ENCODE measurements at places on chromosomes 3 and 15. TPM values are rescaled to one million over a fixed set of nuclear protein-coding genes. Genes with fewer than 3 reads are reported as not detected.

Gene IGF1R
- 40.3 TPM for total RNA-seq

Gene STAC
- not detected for total RNA-seq

DNA sequence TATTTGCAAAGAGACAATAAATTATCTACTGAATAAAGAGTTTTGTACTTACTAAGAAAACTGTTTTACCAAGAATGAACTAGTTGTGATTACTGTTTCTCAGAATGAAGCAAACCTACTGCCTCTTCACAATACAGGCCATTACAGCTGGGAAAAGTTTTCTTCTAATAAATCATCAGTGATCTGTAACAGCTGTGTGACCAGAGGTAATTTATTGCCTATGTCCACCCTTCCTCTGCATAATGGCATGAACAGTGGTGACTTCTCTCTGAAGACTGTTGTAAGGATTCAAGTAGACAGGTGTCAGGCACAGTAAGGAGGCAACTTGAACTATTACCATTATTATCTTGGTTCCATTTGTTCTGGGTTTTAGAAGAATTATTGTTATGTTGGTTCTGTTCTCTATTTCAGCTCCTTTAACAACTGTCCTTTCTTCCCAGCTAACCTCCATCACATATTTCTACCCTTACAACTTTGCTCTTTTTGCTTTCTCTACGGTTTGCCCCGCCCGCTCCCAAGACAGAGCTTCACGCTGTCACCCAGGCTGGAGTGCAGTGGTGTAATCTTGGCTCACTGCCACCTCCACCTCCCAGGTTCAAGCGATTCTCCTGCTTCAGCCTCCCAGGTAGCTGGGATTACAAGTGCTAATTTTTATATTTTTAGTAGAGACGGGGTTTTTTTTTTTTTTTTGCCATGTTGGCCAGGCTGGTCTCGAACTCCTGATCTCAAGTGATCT lies 51.5 kb downstream of the PRKAR2A start:
- no peak for DNase-seq

DNA sequence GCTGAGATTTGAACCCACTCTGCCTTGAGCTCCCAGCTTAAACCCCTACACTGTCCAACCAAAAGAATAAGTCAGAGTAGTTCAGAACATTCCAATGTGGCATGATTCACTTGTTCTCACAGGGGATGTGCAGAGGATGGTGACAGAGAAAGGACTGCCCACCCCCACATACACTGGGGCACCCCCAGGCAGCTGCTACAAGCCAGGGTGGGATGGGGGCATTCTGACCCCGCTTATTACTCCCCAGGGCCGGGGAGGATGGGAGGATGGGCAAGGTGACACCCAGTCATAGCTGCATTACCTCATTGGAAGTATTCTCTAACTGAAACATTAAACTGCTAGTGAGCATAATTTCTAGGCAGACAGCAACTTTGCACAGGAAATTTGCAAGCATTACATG lies 126.0 kb upstream of the PRR20G start:
- no peak for DNase-seq

GRCh38 chr3:123723522-123724168 lies 138.8 kb upstream of the HACD2 start:
- no peak for DNase-seq

GRCh38 chr3:122169911-122170310 lies 13.6 kb upstream of the CASR start:
- DNase-seq, result no peak

DNA sequence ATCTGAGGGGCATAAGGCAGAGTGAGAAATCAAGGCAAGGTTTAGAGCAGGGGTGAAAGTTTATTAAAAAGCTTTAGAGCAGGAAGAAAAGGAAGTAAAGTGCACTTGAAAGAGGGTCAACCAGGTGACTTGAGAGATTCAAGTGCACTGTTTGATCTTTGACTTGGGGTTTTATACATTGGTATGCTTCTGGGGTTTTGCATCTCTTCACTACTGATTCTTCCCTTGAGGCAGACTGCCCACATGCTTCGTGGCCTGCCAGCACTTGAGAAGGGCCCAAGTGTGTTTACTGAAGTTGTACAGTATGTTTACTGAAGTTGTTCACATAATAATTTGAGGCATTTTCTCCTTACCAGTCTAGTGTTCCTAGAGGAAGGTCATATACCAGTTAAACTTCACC lies 367.0 kb upstream of the UBE2E2 start:
- no peak for DNase-seq

Measured in CD4-positive, alpha-beta T cell (primary cell).